GM04504 (cell line): ENCODE measurements at places on chromosomes 4 and X.
A peak's percentile ranks its signal among the peaks of the same experiment; 100 is the strongest.

DNA sequence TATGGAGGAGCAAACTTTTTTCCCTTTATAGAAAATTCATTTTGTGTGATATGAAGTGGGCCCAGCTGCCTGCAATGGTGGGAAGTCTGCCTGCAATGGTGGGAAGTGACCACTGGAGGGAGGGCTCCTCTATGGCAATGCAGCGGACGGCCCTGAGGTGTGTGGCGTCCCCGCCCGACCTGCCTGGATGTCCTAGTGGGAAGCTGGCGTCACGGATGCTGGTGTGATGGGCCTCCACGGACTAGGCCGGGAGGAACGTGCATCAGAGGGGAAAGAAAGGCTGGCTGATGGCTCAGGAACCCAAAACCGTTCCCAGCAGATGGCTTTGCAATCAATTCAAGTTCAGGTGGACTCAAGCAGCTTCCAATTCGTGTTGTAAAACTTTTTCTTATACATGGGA, 177.9 kb downstream of the AFAP1 start:
- DNase-seq: no peak

GRCh38 chr4:48472794-48473193, 10.3 kb upstream of the SLC10A4 start:
- DNase-seq: no peak

DNA sequence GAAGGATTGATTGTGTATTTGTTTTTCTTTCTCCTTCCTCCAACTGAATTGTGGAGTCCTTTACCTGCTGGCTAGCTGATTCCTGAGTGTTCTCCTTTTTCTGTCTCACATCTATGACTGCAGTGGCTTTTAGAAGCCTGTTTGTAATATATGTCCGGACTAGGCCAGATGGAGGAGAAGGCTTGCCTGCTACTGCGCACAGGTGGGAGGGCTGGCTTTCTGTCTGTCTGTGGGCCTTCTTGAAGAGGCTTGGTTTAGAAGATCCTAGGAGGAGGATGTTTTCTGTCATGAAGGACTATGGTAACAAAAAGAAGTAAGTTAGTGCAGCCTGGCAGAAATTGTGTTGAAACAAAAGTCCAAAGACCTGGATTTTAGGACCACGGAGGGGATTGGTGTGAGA, 8.5 kb downstream of the PPP1R3F start:
- DNase-seq: no peak

GRCh38 chr4:14023036-14023435, 395.5 kb upstream of the BOD1L1 start:
- DNase-seq: peak; percentile 5

DNA sequence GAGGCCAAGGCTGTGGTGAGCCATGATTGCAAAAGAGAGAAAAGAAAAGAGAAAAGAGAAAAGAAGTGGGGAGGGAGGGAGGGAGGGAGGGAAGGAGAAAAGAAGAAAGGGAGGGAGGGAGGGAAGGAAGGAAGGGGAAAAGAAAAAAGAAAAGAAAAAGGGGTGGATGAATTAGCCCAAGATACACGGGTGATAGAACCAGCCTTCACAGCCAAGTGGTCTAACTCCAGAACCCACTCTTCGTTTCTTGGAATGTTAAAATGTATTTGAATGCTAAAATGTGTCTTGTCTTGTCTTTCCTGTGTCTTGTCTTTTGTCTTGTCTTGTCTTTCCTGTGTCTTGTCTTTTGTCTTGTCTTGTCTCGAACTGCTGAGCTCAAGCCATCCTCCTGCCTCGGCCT, 13.1 kb downstream of the CCNQ start:
- no peak for DNase-seq

- DNase-seq: no peak
Measured at GRCh38 chrX:49988143-49988542, 65.7 kb downstream of the CLCN5 start.
